ENCODE measurements at places on chromosomes 1 and 21. TPM values are rescaled to one million over a fixed set of nuclear protein-coding genes. Genes with fewer than 3 reads are reported as not detected.

GRCh38 chr21:32003411-32003810 is 130.6 kb downstream of the HUNK start:
- DNase-seq, result no peak

DNA sequence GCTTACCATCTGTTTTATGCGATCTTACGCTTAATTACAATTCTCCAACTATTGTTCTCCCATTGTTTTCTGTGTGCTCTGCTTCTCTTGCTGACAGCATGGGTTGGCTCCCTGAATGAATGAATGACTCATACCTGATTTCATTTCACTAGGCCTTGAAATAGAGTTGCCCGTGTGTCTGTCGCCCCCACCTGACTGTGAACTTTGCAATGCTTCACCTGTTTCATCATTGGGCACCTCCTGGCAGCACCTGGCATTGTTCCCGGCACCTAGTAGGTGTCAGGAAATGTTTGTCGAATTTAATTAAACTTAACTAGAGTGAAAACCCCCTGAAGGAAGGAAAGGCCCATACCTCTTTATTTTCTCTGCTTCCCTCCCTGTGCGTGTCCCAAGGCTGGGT is 120.5 kb upstream of the KLHDC7A start:
- no peak for DNase-seq

The TAF12 gene
- total RNA-seq, result 12.0 TPM

The PLA2G2A gene
- total RNA-seq, result 39.5 TPM

DNA sequence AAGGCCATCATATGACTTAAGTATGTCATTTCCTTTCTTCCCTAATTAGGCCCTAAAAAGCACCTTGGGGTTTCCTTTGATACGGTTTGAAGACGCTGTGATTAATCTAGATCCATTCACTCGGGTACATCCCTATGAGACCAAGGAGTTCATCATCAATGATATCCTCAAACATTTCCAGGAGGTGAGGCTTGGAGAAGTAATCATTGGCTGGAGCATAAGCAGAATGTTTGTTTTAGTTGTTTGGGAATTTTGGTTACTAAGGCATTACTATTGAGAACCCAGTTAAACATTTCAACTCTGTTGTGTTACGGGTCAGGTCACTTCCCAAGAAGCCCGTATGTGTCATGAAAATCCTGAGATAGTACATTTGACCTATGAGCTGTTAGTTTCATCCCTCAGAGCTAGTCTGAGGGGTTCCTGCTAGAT is 185.2 kb downstream of the VPS13D start:
- DNase-seq, result no peak

DNA sequence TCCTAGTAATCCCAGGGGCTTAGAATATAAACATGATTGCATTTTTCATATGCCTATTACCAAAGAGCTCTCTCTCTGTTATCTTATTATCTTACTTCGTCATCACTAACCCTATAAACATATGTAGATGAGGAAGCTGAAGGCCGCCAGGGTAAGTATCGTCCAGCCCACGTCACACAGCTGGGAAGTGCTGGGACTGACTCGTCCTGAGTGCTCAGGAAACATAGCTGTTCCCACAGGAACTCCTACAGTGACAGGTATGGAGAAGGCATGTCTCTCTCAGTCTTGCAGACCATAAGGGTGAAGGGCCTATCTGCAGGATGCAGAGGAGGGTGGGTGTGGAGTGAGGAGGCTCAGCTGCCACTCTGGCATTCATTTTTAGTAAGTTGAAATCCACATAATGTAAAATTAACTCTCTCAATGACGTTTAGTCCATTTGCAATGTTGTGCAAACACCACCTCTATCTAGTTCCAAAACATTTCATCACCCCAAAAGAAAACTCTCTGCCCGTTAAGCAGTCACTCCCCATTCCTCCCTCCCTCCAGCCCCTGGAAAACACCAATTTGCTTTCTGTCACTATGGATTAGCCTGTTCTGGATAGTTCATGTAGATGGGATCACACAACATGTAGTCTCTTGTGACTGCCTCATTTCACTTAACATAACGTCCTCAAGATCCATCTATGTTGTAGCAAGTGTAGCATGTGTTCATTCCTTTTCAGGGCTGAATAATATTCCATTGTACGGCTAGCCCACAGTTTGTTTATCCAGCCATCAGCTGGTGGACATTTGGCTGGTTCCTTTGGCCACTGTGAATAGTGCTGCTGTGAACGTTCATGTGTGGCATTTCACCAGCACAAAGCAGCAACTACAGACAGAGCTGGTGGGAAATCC is 68.3 kb downstream of the TCP10L start:
- no peak for DNase-seq

The ZFP69 gene
- 2.6 TPM for total RNA-seq

DNA sequence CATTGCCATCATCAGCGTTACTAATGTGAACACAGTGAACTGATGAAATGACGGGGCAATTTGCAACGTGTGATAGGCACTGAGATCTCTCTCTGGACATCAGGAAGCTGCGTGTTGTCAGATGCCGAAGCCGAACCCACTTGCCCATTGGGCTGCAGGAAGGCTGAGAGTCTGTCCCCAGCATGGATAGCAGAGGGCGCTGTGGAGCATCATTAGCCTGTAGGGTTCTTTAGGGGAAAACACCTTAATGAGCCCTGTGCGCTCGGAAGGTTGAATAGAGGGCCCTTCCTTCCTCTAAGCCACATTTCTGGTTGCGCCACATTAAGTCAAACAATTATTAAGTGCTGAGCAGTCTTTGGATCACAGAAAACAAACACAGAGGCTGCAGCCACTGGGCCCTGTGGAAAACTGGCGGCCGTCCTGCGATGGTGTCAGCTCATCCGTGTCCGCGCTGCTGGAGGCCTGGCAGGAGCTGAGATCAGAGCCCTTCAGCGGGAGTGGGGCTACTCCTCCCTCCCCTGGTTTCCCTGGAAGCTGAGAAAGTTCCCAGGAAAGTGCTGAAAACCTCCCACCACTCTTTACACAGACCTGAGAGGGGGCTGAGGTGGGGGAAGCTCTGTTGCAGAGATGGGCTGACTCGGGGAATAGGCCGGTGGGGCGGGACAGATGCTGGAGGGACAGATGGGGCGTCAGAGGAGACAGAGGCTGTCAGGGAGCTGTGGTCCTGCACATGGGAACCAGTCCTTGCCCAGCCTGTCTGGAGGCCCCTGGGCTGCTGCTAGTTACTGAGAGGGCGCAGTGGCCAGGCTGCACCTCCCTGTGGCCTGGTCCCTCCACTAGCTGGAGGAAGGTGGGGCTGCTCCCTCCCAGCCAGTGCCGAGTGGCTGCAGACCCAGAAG is 12.7 kb downstream of the TFF2 start:
- peak; percentile 14 for DNase-seq

The GSTM4 gene
- total RNA-seq, result 53.5 TPM

DNA sequence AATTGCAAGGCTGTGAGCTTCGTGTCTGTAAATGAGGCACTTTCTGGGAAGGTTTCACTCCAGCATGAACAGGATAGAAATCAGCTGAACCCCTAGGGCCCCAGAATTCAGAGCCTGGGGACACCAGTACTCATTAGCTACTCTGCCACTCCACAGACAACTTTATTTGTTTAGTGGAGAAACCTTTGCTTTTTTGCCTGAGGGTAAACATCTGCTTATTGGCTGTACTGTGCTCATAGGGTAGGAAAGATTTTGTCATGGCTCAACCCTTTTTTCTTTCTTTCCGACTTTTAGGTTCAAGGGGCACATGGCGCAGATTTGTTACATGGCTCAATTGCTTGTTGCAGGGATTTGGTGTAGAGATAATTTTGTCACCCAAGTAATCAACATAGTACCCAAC is 138.4 kb upstream of the BACE2 start:
- no peak for DNase-seq

The S100A2 gene
- total RNA-seq, result 1,307 TPM

GRCh38 chr1:177133977-177134538 is 30.5 kb downstream of the ASTN1 start:
- DNase-seq, result no peak

DNA sequence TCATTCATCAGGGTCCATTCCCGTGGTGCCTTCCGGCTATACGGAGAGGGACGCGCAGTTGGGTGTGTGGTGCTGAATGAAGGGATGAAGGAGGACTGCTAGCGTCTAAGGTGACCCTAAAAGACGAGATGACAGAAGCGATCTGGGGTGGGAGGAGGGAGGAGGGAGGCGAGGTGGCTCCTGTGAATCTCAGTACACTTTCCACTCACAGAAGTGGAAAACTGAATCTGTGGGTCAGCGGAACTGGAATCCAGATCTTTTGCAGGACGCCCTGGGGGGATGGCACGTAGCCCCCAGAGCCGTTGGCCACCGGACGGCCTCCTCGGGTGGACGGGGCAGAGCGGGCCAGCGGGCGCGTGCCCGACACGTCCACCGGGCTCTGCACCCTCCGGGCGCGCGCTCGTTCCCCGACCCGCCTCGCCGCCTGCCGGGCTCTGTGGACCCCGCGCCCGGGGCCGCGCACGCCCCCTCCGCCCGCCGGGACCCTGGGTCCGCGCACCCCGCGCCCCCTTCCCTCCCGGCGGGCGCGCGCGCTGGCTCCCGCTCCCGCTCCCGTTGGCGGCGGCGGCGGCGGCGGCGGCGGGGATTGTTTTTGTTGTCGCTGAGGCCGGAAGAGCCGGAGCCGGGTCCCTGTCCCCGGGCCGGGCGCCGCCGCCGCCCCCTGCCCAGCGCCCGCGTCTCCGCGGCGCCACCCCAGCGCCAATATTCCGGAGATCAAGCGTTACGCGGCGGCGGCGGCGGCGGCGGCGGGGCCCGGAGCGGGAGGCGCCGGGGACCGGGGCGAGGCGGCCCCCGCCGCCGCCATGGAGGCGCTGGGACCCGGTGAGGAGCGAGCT is at the start of gene AGO4:
Gene AGO4 (plus strand): TSS at position 403 of the 836 bp plus-strand sequence. CDS start 401 bp downstream, at position 804.
- DNase-seq, result no peak

The RIPK4 gene
- 80.5 TPM for total RNA-seq

DNA sequence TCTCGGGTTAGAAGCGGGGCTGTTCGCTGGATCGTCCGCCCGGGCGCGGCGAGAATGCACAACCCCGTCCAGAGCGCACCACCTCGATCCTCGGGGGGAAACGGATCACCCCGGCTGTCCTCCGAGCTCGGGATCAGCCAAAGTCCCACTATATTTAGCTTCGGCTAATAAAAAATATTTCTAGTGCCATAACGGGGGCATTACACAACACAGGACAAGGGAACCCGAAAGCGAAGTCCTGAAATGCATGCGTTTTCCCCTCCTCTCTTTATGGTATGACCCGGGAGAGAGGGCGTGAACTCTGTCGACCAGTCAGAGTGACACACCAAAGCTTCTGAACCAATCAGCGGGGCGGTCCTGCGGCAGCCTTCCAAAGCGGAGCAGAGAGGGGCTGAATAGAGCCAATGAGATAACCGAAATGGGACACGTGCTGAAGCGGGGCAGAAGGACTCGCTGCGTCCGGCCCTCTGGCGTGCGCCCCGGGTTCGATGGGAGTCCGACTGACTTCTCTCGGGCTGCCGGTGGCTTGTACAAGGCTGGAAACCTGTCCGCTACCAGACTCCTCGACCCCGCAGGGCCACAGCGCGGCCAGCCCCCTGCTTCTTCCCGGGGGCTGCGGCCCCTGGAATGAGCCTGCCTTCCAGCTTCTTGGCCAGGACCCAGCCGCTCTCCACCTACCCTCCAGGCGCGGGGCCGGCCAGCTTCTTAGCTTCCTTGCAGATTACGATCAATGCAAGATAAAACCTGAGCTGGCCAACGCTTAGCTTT is at the start of gene ALDH4A1:
Gene ALDH4A1 (minus strand): TSS at position 33 of the 768 bp plus-strand sequence. CDS start 32 bp downstream, at position 1.
- peak; percentile 89 for DNase-seq

- DNase-seq, result no peak
These were observed 254.8 kb downstream of the LTN1 start for GRCh38 chr21:28737674-28738419.

DNA sequence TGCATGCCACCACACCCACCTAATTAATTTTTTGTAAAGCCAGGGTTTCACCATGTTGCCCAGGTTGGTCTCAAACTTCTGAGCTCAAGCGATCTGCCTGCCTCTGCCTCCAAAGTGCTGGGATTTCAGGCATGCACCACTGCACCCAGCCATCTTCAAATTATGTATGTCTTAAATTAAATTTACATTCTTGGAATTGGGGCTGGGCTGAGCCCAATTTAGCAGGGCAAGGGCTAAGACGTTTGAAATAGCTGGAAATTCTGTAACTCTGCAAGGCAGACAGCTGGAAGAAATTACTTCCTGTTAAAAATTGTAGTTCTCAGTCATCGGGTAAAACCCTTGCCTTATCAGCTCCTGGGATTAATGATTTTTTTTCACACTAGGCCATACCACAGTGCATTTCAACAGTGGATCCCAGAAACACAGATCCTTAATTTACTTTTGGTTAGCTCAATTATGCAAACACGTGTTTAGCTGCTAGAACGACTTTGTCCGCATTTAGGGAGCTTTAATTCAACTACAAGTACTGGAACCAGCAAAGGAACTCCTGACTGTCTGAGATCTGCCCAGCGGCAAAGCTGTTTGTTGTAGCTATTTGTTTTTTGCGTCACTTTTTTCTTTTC is 83.3 kb downstream of the OLFML3 start:
- no peak for DNase-seq

GRCh38 chr1:157955221-157955620 is 38.2 kb upstream of the KIRREL1 start:
- DNase-seq, result no peak

DNA sequence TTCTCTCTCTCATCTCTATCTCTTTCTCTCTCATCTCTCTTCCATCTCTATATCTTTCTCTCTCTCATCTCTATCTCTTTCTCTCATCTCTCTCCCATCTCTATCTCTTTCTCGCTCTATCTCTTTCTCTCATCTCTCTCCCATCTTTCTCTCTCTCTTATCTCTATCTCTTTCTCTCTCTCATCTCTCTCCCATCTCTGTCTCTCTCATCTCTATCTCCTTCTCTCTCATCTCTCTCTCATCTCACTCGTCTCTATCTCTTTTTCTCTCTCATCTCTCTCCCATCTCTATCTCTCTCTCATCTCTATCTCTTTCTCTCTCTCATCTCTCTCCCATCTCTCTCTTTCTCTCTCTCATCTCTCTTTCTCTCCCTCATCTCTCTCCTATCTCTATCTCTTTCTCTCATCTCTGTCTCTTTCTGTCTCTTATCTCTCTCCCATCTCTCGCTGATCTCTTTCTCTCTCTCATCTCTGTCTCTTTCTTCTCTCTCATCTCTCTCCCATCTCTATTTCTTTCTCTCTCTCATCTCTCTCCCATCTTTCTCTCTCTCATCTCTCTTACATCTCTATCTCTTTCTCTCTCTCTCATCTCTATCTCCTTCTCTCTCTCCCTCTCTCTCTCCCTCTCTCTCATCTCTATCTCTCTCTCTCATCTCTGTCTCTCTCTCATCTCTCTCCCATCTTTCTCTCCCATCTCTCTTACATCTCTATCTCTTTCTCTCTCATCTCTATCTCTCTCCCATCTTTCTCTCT is 388.7 kb downstream of the NPHP4 start:
- no peak for DNase-seq

The SLC5A9 gene
- total RNA-seq, result not detected

- DNase-seq, result no peak
These were observed 156.3 kb downstream of the PCBP3 start for GRCh38 chr21:45799765-45800338.

Data from esophagus squamous epithelium (tissue), 5 donors.